Esophagus muscularis mucosa (tissue), 4 donors: ENCODE measurements at places on chromosomes 1 and 21. TPM values are rescaled to one million over a fixed set of nuclear protein-coding genes. Genes with fewer than 3 reads are reported as not detected.

DNA sequence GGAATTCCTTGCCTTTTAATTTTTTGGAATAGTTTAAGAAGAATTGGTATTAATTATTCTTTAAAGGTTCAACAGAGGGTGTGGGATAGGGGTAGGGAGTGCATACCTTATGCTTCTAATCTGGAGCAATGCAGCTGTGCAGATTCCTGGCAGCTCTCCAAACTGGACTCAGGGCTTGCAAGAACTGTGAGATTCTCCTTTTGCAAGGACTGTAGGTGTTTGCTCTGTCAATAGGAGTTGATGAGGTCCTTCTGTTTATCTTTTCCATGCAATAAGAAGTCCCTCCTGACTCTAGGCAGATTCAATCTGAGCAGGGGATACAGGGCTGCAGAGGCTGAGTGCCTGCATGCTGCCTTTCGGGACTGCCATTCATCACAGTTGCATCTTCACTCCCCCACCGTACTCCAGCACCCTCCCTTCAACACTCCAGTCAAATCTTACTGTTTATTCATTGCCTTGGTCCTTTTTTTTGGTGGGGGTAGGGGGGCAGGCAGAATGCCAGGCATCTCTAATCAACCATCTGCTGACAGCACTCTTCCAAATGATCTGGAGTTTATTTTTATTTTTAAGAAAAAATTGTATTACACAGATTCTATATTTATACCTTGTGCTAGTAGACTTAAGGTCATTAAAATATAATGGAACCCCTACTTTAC, 122.3 kb downstream of the DISC1 start:
- no peaks in the 10 kb centered on the region for H3K27me3 ChIP-seq
- H3K4me3 ChIP-seq: no peak overlapping the region
- no peak for DNase-seq
- H3K4me1 ChIP-seq: peaks cover 3% of the 10 kb centered on the region
- H3K36me3 ChIP-seq: peaks cover 6% of the 10 kb centered on the region

GRCh38 chr1:182052355-182052754, 9.2 kb downstream of the ZNF648 start:
- H3K27me3 ChIP-seq: no peaks in the 10 kb centered on the region
- no peak for DNase-seq
- no peaks in the 10 kb centered on the region for H3K36me3 ChIP-seq
- no peak overlapping the region for H3K4me3 ChIP-seq

GRCh38 chr1:82465024-82465423, 664.3 kb downstream of the ADGRL2 start:
- H3K4me1 ChIP-seq: peaks cover 17% of the 10 kb centered on the region
- no peaks in the 10 kb centered on the region for H3K36me3 ChIP-seq
- H3K27ac ChIP-seq: no peak overlapping the region

GRCh38 chr1:214384373-214385079, 103.6 kb downstream of the SMYD2 start:
- no peaks in the 10 kb centered on the region for H3K27me3 ChIP-seq
- peaks cover 41% of the 10 kb centered on the region for H3K36me3 ChIP-seq
- H3K4me3 ChIP-seq: no peak overlapping the region
- no peak overlapping the region for H3K27ac ChIP-seq
- DNase-seq: no peak
- no peaks in the 10 kb centered on the region for H3K4me1 ChIP-seq

DNA sequence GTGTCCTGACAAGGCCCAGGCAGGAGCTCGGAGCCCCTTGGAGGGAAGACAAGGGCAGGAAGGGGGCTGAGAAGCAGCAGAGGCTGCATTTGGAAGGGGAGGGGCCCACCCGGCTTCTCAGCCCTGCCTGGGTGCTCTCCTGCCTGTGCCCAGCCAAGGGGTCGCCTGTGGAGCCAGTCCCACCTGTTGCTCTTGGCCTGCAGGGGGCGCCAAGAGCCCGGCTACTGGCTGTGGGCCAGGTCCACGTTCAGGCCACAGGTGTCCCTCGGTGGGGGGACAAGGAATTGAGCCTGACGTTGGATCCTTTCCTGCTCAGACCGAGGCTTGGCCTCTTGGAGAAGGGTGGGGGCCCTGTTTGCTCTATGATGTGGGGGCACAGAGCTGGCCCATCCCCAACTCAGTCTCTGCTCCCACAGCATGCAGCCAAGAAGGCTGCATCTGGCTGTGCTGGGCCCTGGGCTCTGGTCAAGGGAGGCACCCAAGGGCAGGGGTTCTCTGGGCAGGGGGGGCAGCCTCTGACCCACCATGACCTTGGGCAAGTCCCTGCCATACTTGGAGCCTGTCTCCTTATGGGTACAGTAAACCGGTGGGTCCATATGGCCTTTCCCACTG, 10.9 kb downstream of the WNT4 start:
- H3K4me1 ChIP-seq: peaks cover 18% of the 10 kb centered on the region
- no peaks in the 10 kb centered on the region for H3K36me3 ChIP-seq
- H3K27me3 ChIP-seq: no peaks in the 10 kb centered on the region
- no peak overlapping the region for H3K4me3 ChIP-seq

- no peaks in the 10 kb centered on the region for H3K36me3 ChIP-seq
- DNase-seq: no peak
- no peak overlapping the region for H3K27ac ChIP-seq
- no peak overlapping the region for H3K4me3 ChIP-seq
These were observed 24.0 kb downstream of the ADORA1 start for GRCh38 chr1:203151362-203152157.

GRCh38 chr1:164613176-164613575, 54.2 kb downstream of the PBX1 start:
- H3K4me1 ChIP-seq: peaks cover 98% of the 10 kb centered on the region
- no peaks in the 10 kb centered on the region for H3K27me3 ChIP-seq
- H3K36me3 ChIP-seq: no peaks in the 10 kb centered on the region
- H3K27ac ChIP-seq: peak overlapping the region; percentile 67
- no peak for DNase-seq

- no peak for DNase-seq
- no peaks in the 10 kb centered on the region for H3K27me3 ChIP-seq
- no peak overlapping the region for H3K4me3 ChIP-seq
- no peaks in the 10 kb centered on the region for H3K36me3 ChIP-seq
- no peak overlapping the region for H3K27ac ChIP-seq
- peaks cover 74% of the 10 kb centered on the region for H3K4me1 ChIP-seq
These were observed 17.5 kb downstream of the PDE9A start for GRCh38 chr21:42670884-42671283.

DNA sequence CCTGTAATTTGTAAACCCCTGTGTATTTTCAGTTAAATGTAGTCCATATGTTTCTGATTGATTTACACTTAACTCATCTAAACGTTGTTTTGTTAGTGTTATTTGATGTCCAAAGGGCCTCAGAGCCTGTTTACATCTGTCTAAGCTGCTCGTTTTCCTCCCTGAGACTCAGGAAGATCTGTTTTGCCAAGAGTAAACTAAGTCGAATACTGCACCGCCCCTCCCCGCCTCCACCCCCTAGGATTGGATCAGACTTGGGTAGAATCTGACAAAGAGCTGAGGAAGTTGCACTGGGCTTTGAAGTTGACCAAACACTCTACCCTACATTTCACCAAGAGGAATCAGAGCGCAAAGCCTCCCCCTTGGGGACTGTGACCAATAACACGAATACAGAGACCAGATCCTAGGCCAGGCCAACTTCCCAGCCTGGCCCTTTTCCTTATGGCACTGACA, 206.9 kb upstream of the LMO4 start:
- no peaks in the 10 kb centered on the region for H3K4me1 ChIP-seq
- no peak overlapping the region for H3K27ac ChIP-seq
- no peaks in the 10 kb centered on the region for H3K27me3 ChIP-seq
- DNase-seq: no peak
- no peak overlapping the region for H3K4me3 ChIP-seq

GRCh38 chr1:204181116-204181515, 15.0 kb upstream of the REN start:
- H3K4me3 ChIP-seq: no peak overlapping the region
- H3K36me3 ChIP-seq: no peaks in the 10 kb centered on the region
- no peaks in the 10 kb centered on the region for H3K27me3 ChIP-seq
- H3K27ac ChIP-seq: no peak overlapping the region
- H3K4me1 ChIP-seq: no peaks in the 10 kb centered on the region

DNA sequence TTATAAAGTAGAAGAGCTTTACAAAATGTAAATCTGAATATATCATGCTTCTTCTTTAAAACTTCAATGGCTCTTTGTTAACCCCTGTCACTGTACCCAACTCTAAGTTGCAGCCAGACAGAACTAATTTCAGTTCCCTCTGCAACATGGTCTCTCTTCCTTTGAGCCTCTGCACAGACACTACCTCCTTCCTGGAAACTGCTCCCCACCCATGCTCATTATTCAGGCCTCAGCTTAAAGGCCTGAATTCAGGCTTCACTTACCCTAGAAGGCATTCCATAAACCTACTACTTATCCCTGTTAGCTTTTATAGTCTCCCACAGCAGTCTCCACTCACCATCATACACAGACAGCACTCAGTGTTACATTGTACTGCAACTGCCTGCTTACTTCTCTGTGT, 2.6 kb upstream of the EEIG2 start:
- DNase-seq: no peak
- H3K4me1 ChIP-seq: peaks cover 26% of the 10 kb centered on the region
- H3K36me3 ChIP-seq: no peaks in the 10 kb centered on the region

DNA sequence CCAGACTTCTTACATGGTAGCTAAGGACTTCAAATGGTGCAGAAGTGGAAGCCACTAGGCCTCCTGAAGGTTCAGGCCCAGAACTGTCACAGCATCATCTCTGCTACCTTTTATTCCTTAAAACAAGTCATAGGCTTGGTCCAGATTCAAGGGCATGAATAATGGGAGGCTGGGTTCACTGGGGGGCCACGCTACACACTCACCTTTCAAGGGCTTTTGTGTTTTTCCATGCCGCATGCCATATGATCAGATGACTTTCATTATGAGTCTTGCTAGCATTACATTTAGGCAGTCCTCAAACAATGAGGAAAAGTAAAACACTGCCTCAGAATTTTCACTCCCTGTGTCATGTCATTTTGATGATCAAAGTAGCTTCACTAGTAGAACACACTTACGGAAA, 83.4 kb downstream of the VPS26C start:
- no peaks in the 10 kb centered on the region for H3K27me3 ChIP-seq
- no peak overlapping the region for H3K27ac ChIP-seq
- no peak for DNase-seq
- no peaks in the 10 kb centered on the region for H3K4me1 ChIP-seq
- no peak overlapping the region for H3K4me3 ChIP-seq
- peaks cover 68% of the 10 kb centered on the region for H3K36me3 ChIP-seq

GRCh38 chr1:26097696-26098095, 13.9 kb upstream of the PDIK1L start:
- H3K4me3 ChIP-seq: no peak overlapping the region
- H3K36me3 ChIP-seq: no peaks in the 10 kb centered on the region
- peaks cover 11% of the 10 kb centered on the region for H3K4me1 ChIP-seq
- no peak overlapping the region for H3K27ac ChIP-seq
- peaks cover 2% of the 10 kb centered on the region for H3K27me3 ChIP-seq

GNG5 gene
- 62.6 TPM for total RNA-seq

KCNK2 gene
- total RNA-seq: 2.9 TPM

BATF3 gene
- total RNA-seq: 4.5 TPM

UMODL1 gene
- total RNA-seq: not detected

PPIAL4G gene
- total RNA-seq: not detected

MR1 gene
- total RNA-seq: 13.9 TPM

CHIT1 gene
- total RNA-seq: not detected

LYPLAL1 gene
- total RNA-seq: 15.6 TPM

TFF3 gene
- total RNA-seq: 2.5 TPM

PTPN7 gene
- 2.5 TPM for total RNA-seq

C4BPA gene
- 0.52 TPM for total RNA-seq

TCHHL1 gene
- total RNA-seq: not detected
